ENCODE measurements at places on chromosomes 1 and 21.

- DNase-seq: no peak
These were observed 1349.0 kb upstream of the B3GALT2 start for GRCh38 chr1:194535369-194535768.

- DNase-seq: no peak
These were observed 60.8 kb upstream of the PRRC2C start for GRCh38 chr1:171424494-171424893.

DNA sequence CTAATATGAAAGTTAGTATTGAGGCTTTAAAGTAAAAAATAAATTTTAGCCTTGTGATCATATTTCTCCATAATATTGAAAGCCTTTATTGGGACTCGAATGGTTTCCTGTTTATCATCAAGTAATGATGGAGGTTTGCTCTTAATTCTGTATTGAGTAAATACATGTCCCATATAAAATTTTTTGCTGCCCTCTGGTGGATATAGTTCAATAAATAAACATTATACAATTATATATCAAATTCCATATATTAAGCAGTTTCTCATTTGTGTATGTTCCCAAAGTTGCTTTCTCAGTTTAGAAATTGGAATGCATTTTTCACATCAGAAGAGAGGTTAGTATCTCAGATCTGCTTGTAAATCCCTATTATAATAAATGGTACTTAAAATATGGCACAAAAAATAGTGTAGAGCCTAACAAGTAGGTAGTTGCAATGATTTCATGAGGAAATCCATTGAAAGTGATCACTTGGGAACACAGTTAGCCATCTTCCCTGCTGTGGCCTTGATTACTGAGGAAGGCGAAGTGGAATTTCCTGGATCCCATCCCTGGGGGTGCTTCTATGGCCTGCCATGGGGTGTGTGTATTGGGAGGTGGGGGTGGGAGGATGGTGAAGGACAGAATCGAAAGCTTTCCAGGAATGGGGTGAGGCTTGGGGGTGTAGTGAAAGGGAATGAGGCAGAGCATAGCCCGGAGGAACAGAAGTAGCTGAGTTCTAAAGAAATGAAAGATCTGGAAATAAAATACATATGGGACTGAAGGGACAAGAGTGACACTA is 84.1 kb upstream of the C21orf91 start:
- DNase-seq: peak; percentile 79

- DNase-seq: peak; percentile 2
These were observed 98.5 kb downstream of the ATF6 start for GRCh38 chr1:161864577-161864976.

GRCh38 chr1:66549017-66549416 is 15.1 kb downstream of the SGIP1 start:
- no peak for DNase-seq

GRCh38 chr1:89279011-89279466 is 6.4 kb upstream of the GBP5 start:
- DNase-seq: no peak

DNA sequence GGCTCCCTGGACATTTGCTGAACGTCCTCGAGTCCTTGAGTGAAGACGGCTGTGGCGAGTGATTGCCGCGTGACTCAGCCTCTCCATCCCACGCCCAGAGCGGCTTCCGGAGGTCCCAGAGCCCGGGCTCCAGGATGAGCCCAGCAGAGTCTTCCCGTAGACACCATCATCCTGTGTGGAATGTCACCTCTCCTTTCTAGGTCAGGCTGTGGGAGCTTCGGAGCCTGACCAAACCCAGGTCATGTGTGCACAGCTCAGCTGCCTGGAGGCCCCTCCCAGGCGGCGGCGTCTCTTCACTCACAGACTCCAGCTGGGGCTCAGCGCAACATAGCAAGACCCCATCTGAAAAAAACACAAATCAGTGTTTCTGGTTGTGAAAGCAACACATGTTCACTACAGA is 38.2 kb downstream of the PRKCZ start:
- DNase-seq: no peak

GRCh38 chr1:72435025-72435424 is 152.7 kb upstream of the NEGR1 start:
- peak; percentile 7 for DNase-seq

DNA sequence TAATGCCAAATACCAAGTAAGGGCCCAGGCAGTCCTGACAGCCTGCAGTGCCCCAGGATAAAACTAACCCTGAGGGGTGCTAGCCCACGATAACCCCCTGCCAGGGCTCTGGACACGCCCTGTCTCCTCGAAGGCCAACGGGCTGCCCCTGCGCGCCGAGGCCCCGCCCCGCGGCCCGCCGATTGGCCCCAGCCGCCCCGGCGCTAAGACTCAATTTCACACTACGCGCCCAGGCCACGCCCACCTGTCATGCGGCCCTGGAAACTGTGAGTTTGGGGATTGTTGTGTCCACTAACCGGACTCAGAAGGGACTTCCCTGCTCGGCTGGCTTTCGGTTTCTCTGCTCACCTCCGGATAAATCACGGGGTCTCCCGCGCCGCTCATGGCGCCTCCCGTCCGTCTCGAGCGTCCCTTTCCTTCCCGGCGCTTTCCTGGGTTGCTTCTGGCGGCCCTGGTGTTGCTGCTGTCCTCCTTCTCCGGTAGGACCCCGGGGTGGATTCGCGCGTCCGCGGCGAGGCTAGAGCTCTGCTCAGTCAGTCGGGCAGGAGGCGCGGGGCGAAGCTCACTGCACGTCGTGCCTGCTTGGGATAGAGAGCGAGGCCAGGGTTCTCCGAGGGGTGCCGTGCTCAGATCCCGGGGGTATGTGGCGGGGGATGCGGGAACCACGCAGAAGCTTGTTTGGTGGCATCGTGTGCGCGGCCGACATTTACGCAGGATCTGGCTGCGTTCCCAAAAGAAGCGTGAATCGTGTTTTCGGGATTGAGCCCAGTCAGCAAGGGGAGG is at the start of gene CR1L:
Gene CR1L, plus strand, starts transcription at position 282 of the 783 bp plus-strand sequence. Its CDS starts 101 bp downstream, at position 383.
- peak; percentile 88 for DNase-seq

DNA sequence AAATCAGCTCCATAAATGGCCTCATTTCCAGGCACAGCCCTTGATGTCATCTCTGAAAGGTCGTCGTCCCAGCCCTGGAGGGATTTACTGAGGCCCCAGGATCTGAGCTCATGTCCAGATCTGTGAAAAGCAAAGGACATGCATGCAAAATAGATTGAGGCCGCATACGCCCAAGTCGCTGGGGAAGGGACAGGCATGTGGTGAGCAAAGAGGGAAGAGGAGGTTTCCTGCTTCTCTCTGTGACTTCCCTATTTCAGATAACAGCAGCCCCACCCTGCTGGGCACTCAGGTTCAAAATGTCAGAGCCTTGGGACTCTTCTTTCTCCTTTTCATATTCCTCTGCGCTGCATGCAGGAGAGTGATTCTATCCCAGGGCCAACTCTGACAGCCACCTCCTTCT is 197.2 kb downstream of the ADSS2 start:
- peak; percentile 74 for DNase-seq

DNA sequence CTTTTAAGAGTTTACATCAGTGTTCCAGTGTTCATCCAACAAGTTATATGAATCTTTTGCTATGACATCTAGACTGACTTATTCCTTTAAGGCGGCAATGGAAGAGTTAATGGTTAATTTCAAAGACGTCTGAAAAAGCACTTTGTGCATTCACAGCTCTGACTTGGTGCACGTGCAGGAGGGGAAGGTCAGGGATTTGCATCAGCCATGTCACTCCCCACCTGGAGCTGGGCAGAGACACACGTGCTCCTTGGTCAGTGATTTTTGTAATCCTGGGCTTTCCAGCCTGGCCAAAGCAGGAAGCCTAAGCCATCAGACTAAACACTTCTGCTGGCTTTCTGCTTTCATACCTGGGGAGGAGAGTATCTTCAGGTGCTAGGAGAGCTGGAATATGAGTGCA is 96.3 kb downstream of the ST3GAL3 start:
- no peak for DNase-seq

DNA sequence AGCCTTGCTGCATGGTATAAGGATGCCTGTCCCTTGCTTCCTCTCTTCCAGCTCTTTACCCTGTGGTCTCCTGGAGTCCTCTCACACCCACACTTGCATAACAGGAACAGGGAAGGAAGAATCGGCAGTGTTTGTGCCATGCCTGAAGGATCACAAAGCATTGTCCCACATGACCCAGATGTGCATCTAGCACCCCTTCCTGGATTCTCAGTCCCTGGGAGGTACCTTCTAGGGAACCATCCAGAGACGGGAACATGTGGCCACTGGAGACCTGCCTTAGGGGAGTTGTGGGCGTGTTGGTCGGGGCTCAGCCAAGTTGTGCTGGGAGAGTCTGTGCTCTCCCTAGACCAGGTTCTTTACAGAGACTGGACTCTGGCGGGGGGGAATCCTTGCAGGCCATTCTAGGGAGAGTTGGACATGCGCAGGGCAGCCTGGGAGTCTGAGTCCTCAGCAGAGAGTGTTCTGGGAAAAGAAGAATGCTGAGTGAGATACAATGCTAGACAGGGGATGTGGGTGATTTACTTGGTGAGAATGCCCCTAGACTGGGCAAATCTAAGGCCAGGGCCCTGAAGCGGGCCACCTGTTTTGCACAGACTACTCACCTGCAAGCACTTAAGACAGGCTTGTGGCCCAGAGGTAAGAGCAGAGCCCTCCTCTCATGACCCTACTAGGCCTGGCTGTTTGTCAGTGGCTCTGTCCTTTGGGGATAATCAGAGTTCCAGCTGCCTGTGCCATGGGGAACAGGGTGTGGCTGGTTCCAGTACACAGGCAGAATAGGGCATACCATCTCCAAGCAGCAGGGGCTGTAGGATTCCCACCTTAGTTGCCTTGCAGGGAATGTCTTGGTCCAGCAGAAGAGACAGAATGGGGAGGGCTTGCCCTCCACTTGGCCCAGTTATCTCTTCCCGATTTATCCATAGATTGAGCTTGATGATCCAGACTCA is 89.8 kb downstream of the MAN1C1 start:
- DNase-seq: peak; percentile 69

GRCh38 chr1:99600782-99601181 is 45.1 kb upstream of the PALMD start:
- no peak for DNase-seq

DNA sequence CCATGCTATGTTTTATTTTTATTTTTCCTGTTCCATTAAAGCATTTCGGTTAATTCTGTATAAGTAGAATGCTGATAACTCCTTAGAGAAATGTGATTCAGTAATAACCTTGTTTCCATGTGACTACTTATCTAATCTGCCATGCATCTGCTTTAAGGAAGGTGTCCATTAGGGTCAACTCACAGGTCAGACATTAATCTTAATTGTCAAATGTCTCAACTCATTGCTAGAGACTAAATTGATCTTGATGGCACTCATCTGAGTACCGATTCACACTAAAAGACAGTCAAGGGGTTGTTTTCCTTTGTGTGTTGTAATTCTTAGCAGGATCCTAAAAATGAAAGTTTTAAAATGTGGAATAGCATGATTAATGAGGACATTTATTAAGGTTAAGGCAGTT is 41.8 kb downstream of the ITSN1 start:
- no peak for DNase-seq

GRCh38 chr1:11527541-11528452 is 48.8 kb downstream of the DISP3 start:
- DNase-seq: no peak

GRCh38 chr1:9010781-9011323 is 15.4 kb downstream of the SLC2A7 start:
- peak; percentile 89 for DNase-seq

- no peak for DNase-seq
These were observed 102.9 kb downstream of the ACTL8 start for GRCh38 chr1:17857996-17858395.

GRCh38 chr1:25856856-25857255 is 2.4 kb downstream of the AUNIP start:
- no peak for DNase-seq

GRCh38 chr1:155176544-155177071 is 3.0 kb downstream of the TRIM46 start:
- DNase-seq: peak; percentile 92

GRCh38 chr1:232718928-232719927 is 86.0 kb upstream of the MAP10 start:
- DNase-seq: no peak

GRCh38 chr1:73998348-73998959 is 199.5 kb downstream of the LRRIQ3 start:
- DNase-seq: no peak

- DNase-seq: no peak
These were observed 104.6 kb upstream of the ACTRT2 start for GRCh38 chr1:2916706-2917105.

DNA sequence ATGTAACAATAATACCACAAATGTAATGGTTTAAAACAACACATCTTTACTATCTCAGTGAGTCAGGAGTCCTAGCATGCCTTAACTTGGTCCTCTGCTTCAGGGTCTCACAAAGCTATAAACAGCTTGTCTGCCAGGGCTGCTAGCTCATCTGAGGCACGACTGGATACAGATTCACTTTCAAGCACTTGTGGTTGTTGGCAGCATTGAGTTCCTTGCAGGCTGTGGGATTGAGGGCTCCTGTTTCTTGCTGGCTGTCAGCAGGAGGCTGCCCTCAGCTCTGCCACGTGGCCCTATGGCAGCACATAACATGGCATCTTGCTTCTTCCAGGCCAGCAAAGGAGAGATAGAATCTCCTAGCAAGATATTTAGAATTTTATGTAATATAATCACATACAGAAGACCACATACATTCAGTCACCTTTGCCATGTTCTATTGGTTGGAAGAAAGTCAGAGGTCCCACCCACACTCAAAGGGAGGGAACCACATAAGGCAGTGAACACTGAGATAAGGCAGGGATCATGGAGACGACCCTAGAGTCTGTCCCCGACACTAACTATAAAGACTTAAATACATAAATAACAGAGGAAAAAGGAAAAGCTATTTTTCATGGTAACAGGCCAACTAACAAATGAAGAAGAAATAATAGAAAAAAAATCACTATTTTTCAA is 18.9 kb upstream of the IPP start:
- DNase-seq: no peak
